ENCODE measurements at places on chromosomes 16 and 17. TPM values are rescaled to one million over a fixed set of nuclear protein-coding genes. Genes with fewer than 3 reads are reported as not detected.
A peak's percentile ranks its signal among the peaks of the same experiment; 100 is the strongest.

KCNH6 gene
- polyA plus RNA-seq: 2.2 TPM

DNA sequence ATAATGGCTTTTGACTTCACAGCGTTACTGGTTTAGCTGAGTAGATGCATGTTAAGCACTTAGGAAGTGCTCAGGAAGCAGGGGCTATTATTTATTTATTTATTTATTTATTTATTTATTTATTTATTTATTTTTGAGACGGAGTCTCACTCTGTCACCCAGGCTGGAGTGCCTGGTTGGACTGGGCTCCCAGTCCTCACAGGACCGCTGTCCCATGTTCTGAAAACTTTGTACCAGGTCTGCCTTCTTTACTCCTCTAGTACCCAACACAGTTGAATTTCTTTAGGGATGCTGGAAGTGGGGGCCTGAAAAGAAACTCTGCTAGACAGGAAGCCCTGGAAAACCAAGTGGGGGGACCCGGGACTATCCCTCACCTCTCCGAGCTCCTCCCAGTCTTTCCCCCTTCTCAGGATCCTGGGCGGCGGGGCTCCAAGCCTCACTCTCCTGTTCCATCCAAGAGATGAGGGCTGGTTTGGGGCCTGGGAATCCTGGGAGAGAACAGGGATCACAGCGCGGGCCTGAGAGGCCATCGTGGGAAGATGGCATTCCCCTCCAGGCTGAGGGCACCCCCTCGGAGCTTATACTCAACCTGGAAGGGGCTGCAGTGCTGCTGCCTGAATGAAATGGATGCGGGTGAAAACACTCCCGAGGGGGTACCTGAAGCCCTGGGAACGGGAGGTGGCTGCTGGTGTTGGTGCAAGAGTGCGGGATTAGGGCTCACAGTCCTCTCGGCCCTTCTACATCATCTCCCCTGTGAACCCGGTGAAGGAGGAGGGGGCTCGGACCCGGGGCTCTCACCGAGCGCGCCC is 674 bp downstream of the ZNF688 start:
- DNase-seq: peak; percentile 44

DNA sequence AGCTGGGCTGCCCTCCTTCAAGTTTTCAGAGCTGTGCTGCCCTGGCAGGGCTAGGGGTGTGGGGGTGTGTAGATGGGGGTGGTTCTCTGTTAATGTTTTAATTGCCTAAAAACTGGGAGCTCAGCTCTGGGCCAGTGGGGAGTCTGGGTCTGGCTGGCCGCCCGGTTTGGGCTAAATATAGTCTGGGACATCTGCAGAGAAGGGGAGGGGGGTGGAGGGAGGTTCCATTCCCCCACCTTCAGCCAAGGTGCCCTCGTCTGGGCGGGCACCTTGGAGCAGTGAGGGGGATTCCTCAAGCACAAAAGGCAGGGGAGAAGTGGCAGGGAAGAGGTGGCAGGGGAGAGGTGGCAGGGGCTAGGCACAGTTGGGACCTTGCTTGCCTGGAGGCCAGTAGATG is 13.0 kb downstream of the RARA start:
- DNase-seq: no peak

DNA sequence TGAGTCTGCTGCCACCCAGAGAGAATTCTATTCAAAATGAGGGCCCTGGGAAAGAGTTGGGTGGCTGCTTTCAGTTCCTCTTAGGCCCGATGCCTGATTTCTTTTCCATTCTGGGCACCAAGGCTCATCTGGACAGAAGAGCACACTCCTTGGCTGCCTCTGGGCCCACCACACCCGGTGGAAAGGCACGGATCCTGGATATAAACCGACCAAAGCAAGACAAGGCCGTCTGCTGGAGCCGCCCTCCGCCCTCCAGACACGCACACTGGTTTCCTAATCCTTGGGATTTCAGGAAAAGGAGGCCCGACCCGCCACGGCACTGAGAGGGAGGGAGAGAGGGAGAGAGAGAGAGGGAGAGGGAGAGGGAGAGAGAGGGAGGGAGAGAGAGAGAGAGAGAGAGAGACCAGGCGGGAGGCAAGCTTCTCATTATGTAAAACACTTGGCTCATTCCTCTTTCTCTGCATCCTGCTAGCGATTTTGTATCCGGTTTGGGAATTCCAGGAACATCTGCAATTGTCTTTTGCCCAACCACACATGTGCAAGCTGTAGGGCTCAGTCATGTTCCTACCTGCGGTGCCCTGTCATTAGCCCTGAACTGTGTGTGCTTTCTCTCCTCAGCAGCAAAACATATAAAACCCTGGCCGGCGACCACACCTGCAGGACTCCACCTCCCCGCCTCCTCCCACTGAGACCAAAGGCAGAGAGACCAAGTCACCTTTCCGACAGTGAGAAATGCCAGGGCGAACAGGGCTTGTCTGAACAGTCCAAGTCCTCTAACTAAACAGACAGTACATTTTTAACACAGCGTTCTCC is 347.2 kb downstream of the SOX9 start:
- no peak for DNase-seq

Measured in left kidney (tissue), 8 donors.